AG08396 (cell line): ENCODE measurements at places on chromosomes 1 and 21.
A peak's percentile ranks its signal among the peaks of the same experiment; 100 is the strongest.

DNA sequence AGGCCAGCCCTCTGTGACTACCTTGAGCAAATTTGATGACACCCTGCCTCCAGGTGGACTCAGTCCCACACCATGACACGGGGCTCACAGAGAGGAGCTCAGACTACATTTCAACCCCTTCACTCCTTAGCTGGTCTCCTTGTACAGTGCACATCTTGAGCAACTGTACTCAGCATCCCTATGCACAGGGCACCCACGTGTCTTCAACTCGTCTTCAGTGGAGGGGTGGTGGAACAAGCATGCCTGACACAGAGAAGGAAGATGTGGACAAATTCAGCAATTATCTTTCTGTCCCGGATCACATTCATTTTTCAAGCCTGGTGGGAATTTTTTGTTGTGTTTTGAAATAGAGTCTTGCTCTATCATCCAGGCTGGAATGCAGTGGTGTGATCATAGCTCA is 213.7 kb downstream of the KAZN start:
- DNase-seq, result no peak

- DNase-seq, result peak; percentile 86
Measured at GRCh38 chr1:54249819-54250435, 50.0 kb downstream of the MRPL37 start.

- DNase-seq, result no peak
Measured at GRCh38 chr1:187280031-187280430, 451.3 kb downstream of the PLA2G4A start.

DNA sequence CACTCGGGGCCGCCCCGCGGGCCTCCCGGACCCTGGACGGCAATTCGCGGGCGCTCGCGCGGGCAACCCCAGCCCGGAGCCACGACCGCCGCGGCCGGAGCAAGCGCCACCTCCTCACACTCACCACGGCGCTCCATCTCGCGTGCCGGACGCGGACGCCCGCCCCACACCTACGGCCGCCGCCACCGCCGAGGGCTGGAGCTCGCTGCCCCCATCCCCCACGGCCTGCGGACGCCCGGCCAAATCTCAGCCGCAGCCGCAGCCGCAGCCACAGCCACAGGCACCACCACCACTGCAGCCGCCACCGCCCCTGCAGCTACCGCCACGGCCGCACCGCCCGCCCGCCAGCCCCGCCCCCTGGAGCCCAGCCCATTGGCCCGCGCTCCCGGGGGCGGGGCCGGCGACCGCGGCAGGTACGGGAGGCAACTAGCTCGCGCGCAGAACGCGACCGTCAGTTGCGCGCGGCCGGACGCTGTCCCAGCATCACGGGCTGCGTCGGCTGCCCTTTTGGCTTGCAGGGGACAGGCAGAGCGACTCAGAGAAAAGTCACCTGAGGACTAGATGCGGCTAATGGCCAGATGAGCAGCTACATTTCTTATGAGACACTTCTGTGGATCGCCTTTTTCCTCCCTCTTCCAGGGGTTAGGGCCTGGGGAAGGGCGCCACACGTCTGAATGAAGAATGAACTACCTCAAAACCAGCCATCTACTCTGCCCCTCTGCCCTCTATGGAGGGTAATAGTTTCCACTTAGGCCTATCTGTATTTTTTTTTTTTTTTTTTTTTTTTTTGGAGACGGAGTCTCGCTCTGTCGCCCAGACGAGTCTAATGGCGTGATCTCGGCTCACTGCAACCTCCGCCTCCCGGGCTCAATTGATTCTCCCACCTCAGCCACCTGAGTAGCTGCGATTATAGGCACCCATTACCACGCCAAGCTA is at the start of gene ARHGAP29:
ARHGAP29 (minus strand) TSS at position 294 of the 936 bp plus-strand sequence. CDS start 5,973 bp downstream, outside the sequence.
- peak; percentile 86 for DNase-seq

- DNase-seq, result no peak
Measured at GRCh38 chr1:108896146-108897145, 19.7 kb downstream of the GPSM2 start.

- DNase-seq, result no peak
Measured at GRCh38 chr1:94708811-94709210, 111.3 kb upstream of the SLC44A3 start.

DNA sequence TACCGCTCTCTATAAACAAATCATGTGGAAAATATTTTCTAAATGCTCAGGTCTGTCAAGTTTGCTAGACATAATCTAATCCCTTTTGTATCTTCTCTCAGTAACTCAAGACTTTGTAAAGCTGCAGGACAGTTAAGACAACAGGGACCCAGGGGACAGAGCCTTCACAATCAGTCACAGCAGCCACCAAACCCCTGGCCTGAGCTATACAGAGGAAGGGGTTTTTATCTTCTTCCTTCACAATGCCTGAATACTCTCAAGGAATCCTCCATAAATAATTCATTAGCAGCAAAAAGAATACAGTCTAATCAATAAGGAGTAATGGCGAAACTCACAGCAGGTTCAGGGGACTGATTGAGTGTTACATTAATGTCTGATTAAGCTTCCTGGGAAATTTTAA is 368.3 kb downstream of the SMYD3 start:
- DNase-seq, result no peak

- no peak for DNase-seq
Measured at GRCh38 chr21:39330001-39330400, 16.6 kb upstream of the BRWD1 start.

DNA sequence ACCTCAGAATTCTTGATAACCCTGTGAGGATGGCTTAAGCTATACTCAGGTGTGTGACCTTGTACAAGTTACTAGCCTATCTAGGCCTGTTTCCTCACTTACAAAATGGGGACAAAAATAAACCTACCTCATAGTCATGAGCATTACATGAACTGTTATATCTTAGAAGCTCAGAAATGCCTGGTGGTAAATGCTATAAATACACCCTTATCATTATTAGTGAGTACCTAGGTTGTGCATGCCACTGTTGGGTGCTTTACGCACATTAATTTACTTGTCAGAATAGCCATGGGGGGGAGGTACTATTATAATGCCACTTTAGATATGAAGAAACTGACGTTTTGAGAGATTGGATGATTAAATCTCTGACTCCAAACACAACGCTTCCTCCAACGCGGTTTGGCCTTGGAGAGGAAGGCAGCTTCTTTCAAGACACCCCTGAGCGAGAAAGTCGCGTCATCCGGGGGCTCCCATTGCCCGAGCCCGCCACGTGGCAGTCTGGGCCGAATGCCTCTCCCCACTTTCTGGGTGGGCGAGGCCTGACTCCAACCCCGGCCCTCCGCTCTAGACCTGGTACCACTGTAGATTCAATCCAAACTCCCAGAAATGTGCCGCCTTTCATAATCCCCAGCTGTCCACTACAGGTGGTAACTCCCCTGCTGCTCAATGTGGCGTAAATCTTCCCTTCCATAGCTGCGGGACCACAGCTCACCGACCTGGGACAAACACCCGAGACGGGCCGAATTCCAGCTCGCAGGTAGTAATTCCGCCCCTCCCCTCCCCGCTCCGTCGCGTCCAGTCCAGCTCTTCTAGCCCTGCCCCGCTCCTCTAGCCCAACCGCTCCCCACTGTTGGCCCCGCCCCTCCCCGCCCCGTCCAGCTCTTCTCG is 771 bp upstream of the RAD54L start:
- DNase-seq, result peak; percentile 61

DNA sequence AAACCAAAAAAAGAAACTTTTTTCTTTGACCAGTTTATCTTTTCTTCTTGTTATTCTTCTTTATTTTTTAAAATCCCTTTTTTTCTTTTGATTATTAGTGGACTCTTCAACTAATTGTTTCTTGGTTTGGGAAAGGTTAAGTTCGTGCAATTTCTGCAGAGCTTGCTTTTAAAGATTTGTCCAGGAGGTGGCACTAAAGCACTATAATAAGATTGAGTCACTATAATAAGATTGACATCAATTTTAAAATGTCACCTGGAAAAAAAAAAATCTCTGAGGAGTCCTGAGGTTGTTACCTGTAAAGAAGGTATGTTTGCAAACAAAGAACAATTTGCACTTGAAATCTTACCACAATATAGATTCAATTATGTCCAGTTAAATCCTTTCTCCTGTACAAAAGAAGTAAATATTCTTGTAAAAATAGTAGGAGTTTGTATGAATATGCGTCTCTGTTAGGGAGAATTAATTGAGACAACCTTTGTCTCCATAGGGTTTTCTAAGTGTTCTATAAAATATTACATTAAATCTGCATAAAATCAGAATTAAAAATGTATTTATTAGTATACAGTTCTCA is 166.7 kb downstream of the ADGRL4 start:
- no peak for DNase-seq

- DNase-seq, result peak; percentile 53
Measured at GRCh38 chr1:8342325-8342724, 24.4 kb downstream of the SLC45A1 start.

- DNase-seq, result no peak
Measured at GRCh38 chr1:44296806-44297205, 58.3 kb downstream of the ERI3 start.

GRCh38 chr1:89659322-89660081 is 26.6 kb downstream of the LRRC8C start:
- no peak for DNase-seq

- DNase-seq, result no peak
Measured at GRCh38 chr1:174053826-174054225, 31.7 kb upstream of the RC3H1 start.

- no peak for DNase-seq
Measured at GRCh38 chr1:244863491-244864252, 671 bp downstream of the HNRNPU start.

GRCh38 chr1:167064621-167065020 is 25.6 kb downstream of the GPA33 start:
- no peak for DNase-seq

GRCh38 chr1:36482724-36483388 is at the start of gene CSF3R:
TSS of gene CSF3R (minus strand) at chr1:36482913. CDS start at chr1:36479496, 3,417 bp downstream.
- DNase-seq, result no peak

- DNase-seq, result no peak
Measured at GRCh38 chr21:42261829-42262200, 42.9 kb downstream of the ABCG1 start.

DNA sequence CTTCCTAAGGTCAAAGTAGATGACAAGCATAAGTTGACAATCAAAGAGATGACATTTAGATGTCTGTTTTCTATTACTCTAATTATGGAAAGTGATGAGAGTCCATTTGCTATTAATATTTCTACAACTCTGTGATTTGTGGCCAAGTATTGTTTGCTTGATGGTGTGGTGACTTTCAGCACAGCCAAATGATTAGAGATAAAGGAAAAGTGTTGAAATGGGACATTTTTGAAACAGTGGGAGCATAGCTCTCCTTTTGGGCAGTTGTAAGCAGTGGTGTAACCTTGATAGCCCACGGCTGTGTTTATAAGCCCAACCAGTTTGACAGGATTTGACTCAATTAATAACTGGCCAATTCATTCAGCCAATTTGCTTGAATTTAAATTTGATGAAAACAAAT is 31.6 kb downstream of the ZC3H11B start:
- DNase-seq, result no peak

DNA sequence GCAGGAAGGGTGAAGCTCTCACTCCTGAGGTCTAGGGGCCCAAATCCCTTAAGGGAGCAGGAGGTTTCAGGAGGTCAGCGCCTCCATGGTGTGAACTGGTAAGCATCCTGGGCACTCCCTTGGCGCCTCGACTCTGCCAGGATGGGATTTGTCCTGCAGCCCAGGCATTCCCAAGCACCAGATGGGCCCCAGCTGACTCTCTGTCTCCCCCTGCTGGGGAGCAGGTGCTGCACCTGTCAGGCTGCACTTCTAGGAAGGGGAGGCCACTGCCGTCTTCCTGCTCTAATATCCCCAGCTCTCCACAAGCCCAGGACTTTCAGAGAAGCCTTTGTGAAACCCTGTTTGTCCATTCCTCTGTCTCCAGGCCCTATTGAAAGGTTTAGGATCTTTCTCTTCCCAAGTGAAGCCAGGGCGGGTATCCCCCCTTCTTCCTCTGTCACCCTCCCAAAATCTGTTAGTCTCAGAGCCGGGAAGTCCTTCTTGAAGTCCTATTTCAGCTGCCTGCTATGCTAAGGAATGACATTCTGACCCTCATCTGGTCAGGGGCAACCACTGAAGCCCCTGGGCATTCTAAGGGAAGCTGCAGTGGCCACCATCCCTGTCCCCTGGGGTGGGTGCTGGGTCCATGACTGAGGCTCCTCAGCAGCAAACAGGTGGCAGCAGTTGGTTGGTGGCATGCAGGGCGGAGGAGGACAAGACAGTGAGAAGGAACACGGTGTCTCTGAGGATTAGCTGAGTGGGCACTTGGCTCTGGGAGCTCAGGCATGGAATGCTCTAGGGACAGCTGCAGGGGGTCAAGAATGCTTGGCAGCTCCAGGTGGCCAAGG is 3.2 kb downstream of the MYBPH start:
- peak; percentile 81 for DNase-seq

GRCh38 chr1:103516693-103517092 is 8.8 kb upstream of the RNPC3 start:
- DNase-seq, result no peak

DNA sequence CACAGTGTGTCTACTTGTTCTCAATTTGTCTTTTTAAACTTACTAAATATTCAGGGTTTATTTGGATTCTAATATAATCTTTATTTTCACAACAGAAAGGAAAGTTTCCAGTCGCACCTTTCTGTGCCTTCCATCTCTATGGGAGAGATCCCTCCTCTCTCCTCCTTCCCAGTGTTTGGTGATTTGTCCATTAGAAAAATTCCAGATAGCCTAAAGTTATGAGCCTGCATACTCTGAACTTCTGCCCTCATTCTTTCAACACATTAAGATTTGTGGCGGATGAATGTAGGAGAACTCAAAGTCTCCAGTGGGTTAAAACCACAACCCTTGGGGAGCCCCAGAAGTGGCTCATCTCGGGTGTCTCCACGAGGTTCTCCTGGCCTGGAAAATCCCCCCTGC is 3.6 kb downstream of the NHLH2 start:
- no peak for DNase-seq

- DNase-seq, result no peak
Measured at GRCh38 chr1:3183813-3184212, 114.8 kb downstream of the PRDM16 start.

DNA sequence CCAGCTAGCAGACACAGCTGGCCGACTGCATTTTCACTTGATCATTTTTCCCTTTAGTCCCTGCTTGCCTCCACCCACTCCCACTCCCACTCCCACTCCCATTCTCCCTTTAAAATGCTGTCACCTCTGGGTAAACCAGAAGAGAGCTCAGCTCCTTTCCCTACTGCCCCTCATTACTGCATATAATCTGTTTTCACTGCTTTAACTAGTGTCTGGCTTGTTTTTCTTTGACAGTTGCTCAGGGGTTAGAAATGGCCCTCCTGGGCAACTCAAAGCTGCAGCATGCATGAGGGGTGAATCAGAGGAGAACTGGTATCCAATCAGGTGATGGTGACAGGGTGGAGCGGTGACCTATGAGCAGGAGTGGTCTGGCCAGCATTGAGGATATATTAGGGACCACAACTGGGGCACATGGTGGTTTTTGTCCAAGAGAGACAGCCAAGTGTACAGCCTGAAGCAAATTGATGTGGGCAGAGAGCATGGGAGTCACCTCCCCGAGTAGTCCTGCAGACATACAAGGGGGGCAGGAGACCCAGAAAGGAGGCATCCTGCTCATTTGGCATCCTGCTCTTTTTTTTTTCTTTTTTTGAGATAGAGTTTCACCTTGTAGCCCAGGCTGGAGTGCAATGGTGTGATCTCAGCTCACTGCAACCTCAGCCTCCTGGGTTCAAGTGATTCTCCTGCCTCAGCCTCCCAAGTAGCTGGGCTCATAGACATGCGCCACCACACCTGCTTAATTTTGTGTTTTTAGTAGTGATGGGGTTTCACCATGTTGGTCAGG is 42.6 kb upstream of the SRSF10 start:
- DNase-seq, result peak; percentile 86

GRCh38 chr1:116224561-116224960 is 113.4 kb downstream of the MAB21L3 start:
- DNase-seq, result no peak

- no peak for DNase-seq
Measured at GRCh38 chr1:222920169-222920568, 105.3 kb downstream of the DISP1 start.

GRCh38 chr1:234913278-234913649 is 215.4 kb downstream of the TOMM20 start:
- no peak for DNase-seq

GRCh38 chr1:54172614-54173599 is 20.1 kb upstream of the CDCP2 start:
- DNase-seq, result no peak
